ENCODE measurements at places on chromosomes 2 and 18.
A peak's percentile ranks its signal among the peaks of the same experiment; 100 is the strongest.

DNA sequence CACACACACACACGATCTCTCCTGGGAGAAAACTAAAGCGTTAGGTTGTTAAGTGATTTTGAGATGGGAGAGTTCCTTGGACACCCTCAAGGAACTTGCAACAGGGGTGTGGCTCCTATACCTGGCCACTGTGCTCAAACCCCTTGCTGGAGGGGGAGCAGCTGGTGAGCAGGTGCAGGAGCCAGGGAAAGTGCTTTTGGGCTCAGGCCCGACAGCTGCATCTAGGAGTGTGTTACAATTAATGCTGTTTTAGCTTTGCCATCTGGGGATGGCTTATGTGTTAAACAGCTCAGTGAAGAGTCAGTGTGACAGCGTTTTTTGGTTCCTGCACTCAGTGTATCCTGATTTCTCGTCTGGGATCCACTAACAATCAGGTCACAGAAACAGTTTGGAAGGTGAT, 510.8 kb downstream of the TRIB2 start:
- peak; percentile 85 for DNase-seq

- DNase-seq = no peak
These were observed 289.9 kb downstream of the SLC8A1 start for GRCh38 chr2:40161986-40162385.

DNA sequence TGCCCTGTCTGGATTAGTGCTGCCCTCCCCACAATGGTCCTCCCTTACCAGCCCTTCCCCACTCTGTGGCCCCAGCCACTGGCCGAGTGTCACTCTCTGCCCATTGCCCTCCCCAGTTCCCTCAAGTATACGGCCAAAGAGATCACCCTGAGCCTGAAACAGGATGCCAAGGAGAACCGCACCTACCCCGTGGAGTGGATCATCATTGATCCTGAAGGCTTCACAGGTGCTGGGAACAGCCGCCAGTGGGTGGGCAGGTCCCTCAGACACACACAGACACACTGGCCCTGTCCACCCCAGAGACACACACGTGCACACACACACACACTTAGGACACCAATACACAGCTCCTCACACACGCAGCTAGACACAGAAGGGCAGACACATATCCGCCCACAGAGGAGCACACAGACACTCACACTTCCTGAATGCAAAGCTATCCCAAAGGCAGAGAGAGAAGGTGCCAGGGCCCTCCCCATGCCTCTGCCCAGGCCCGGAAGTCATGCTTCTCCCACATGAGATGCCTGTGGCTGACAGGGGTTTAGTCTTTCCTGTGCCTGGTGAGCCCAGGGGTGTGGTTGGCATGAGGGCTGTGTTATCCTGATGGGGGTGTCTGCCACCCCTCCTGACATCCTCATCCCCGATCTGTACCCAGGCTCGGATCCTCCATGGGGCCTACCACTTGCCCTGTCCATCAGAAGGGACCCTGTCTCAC, 2.9 kb downstream of the CHRND start:
- no peak for DNase-seq

- DNase-seq = peak; percentile 59
These were observed 35.5 kb upstream of the TTR start for GRCh38 chr18:31555971-31556747.

GRCh38 chr2:196453613-196454047, 185.9 kb upstream of the CCDC150 start:
- DNase-seq = peak; percentile 40

GRCh38 chr2:176931588-176932563, 280.7 kb upstream of the HNRNPA3 start:
- DNase-seq = no peak

- no peak for DNase-seq
These were observed 10.7 kb downstream of the STEAP3 start for GRCh38 chr2:119234021-119235019.

DNA sequence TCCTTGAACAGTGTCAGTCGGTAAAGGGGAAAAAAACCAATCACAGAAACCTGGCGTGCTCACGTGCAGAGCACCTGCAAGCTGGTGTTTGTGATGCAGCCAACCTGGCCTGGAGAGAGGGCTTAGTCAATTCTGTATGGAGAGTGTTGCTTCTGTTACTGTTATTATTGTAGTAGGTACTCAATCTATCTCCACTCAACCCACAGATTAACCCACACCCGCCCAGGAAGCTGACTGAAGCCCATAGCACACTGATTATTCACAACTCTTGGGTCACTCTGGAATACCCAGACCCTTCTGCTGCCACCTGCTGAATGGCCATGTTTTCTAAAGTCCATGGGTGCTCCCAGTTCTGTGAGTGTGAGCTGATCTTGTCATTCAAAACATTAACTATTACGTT, 53.9 kb downstream of the TNFRSF11A start:
- DNase-seq = no peak

- no peak for DNase-seq
These were observed 78.7 kb upstream of the OTX1 start for GRCh38 chr2:62971936-62972335.

GRCh38 chr18:68114989-68115388, 598.5 kb upstream of the DSEL start:
- no peak for DNase-seq

DNA sequence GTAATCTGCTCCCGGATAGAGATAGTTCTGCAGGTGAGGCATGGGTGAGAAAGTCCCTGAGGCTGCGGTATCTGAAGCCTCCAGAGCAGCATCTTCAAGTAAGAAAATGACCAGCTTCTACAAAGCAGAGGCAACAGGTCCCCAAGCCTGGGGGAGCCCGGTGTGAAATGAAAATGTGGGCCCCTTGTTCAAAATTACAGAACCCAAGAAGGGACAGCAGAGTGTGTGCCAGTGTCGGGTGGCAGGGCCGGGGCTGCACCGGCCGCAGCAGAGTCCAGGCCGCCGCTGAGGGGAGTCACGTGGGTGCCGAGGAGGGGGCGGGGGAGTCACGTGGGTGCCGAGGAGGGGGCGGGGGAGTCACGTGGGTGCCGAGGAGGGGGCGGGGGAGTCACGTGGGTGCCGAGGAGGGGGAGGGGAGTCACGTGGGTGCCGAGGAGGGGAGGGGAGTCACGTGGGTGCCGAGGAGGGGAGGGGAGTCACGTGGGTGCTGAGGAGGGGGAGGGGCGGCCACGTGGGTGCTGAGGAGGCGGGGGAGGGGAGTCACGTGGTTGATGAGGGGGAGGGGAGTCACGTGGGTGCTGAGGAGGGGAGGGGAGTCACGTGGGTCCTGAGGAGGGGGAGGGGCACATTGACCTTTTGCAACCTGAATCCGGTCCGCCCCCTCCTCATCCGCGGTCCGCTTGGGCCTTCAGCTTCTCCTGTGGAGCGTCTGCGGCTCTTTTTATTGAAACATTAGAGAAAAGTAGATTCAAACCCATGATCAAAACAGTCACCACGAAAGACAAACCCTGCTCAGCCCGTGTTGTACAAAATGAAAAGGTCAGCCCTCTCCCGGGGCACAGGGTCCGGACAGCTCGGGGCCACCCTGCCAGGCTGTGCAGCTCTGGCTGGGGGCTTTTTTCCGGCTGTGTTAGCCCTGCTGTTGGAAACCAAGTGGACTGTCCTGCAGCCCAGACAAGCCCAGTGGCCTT, 10.4 kb downstream of the COLEC11 start:
- DNase-seq = peak; percentile 93

GRCh38 chr2:170836027-170836426, 19.3 kb downstream of the GAD1 start:
- no peak for DNase-seq

- DNase-seq = no peak
These were observed 64.2 kb downstream of the VRK2 start for GRCh38 chr2:58110765-58111164.

GRCh38 chr2:119352357-119352756, 14.3 kb downstream of the C2orf76 start:
- DNase-seq = no peak

- DNase-seq = no peak
These were observed 2.3 kb upstream of the ARHGAP25 start for GRCh38 chr2:68732036-68732932.

GRCh38 chr2:233354500-233354924, 218 bp downstream of the DGKD start:
- DNase-seq = no peak

DNA sequence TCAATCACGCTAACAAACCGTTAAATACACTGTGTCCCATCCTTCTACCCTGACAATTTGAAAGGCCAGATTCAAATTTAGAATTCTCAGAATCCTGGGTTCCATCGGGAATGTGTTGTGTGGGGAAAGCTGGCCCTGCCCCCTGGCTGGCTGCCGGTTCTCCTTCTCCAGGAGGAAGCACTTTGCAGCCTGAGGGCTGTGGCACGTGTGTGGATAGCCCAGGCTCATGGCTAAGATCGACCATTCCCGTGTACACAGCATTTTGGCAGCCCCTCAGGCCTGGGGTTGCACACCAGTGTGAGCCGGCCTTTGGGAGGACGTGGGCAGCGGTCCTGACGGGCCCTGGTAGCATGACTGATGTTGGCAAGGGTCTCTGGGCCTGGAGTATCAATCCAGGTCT, 51.0 kb upstream of the ROCK2 start:
- DNase-seq = no peak

- no peak for DNase-seq
These were observed 41.9 kb downstream of the MBP start for GRCh38 chr18:77090546-77091174.

DNA sequence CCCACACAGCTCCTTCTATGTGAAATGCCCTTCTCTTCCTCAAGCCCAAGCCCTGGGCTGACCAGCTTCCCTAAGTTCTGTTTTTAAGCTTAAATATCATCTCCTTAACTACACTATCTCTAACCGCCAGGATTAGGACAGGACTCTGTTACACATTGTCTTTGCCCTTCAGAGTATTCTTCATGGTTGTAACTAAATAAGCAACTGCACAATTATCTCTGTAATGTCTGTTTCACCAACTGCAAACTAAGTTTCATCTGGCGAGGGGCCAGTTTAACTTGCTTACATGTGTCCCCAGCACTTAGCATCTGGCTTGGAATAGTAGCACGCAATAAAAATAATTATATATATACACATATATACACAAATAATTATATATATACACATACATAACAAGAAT, 1.1 kb upstream of the ERMN start:
- no peak for DNase-seq

DNA sequence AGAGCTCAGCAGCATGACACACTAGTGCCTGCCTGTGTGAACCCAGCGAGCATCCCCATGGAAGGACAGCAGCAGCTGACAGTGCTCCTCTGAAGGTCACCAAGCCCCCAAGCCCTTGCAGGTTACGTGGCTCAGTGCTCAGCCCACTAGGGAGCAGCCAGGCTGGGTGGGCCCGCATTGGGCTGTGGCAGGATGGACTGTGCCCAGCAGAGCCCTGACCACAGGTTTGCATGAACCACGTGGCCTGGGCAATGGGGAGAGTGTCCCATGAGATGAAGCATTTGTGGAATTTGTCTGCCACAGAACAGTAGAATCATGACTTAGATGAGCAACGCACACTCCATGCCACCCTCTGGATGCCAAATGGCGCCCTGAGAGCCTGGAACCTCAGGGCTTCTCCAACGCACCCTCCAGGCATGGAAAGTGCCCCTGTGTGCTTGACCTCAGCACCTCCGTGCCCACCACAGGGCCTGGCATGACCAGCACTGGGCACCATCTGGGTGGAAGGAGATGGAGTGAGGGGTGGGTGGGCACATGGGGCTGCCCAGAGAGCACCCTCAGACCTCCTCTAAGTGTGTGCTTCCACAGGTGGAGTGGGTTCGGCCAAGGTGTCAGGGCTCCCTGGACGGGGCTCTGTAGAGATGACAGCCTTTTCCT, 216.1 kb upstream of the RAB6C start:
- DNase-seq = no peak

DNA sequence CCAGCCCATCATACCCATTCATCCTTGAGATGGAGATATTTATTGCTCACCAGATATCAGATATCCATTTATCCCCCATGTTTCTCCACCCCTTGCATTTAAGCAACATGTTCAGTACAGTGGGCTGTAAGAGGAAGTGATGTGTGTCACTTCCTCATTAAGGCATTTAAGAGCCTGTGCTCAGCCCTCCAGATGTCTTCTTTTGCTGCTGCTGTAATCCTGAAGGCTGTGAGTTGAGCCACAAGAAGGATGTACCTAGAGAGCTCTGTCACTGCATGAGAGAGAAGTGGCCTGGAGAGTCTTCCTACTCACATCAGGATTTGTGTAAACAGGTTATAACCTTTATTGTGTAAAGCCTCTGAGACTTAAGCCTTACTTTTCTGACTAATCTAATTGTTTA, 151.8 kb upstream of the UNC80 start:
- no peak for DNase-seq

- DNase-seq = no peak
These were observed 9.7 kb downstream of the STK39 start for GRCh38 chr2:168237741-168238140.

- DNase-seq = no peak
These were observed 125.1 kb downstream of the PMAIP1 start for GRCh38 chr18:60024857-60025256.

- DNase-seq = no peak
These were observed 286.4 kb downstream of the CDH19 start for GRCh38 chr18:66317243-66318090.

GRCh38 chr2:181142514-181142913, 162.1 kb downstream of the UBE2E3 start:
- no peak for DNase-seq

DNA sequence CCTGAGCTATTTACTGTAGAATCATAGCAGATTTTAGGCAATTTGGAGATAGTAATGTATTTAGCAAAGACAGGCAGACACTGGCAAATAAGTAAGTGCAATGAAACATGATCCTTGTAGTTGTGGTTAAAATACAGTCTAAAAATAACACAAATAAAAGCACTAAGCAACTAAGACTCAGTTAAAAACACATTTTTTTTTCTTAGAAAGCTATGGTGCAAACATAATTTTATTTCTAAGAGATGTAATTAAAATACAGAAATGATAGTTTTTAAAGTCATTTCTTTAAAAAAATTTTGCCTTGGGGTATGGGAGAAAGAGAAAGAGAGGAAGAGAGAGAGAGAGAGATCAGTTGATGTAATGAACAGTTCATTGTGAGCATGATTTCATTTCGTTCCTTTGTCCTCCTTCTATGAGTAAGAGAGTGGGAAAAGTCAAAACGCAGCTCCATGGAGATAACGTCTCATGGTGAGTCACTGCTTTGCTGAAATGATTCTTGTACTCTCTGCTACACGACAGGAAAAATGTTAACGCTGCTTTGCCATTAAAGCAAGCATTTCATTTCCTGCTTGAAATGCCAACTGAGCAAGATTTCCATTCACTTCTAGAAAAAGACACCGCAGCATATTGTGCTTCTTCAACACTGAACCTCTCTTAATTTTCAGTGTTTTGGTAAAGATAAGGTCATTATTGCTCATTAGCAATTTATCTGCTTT, 61.3 kb upstream of the PGAP1 start:
- peak; percentile 11 for DNase-seq

- DNase-seq = no peak
These were observed 4.2 kb upstream of the FN1 start for GRCh38 chr2:215439980-215440512.

GRCh38 chr2:234411793-234412192, 85.1 kb downstream of the ARL4C start:
- DNase-seq = no peak

GRCh38 chr18:58996131-58996641, 131.5 kb downstream of the ZNF532 start:
- no peak for DNase-seq

Measured in SHP77 (cell line).